Central memory CD8-positive, alpha-beta T cell (primary cell): ENCODE measurements at places on chromosomes 5 and 9.
A peak's percentile ranks its signal among the peaks of the same experiment; 100 is the strongest.

- DNase-seq = no peak
- H3K27ac ChIP-seq = no peak overlapping the region
- no peaks in the 10 kb centered on the region for H3K27me3 ChIP-seq
- H3K4me3 ChIP-seq = no peak overlapping the region
- H3K4me1 ChIP-seq = no peaks in the 10 kb centered on the region
Observed at GRCh38 chr5:99177796-99178195, 249.0 kb upstream of the CHD1 start.

- no peak overlapping the region for H3K4me3 ChIP-seq
- no peaks in the 10 kb centered on the region for H3K27me3 ChIP-seq
- no peak overlapping the region for H3K27ac ChIP-seq
- H3K4me1 ChIP-seq = no peaks in the 10 kb centered on the region
Observed at GRCh38 chr9:23492126-23493002, 333.7 kb downstream of the ELAVL2 start.

DNA sequence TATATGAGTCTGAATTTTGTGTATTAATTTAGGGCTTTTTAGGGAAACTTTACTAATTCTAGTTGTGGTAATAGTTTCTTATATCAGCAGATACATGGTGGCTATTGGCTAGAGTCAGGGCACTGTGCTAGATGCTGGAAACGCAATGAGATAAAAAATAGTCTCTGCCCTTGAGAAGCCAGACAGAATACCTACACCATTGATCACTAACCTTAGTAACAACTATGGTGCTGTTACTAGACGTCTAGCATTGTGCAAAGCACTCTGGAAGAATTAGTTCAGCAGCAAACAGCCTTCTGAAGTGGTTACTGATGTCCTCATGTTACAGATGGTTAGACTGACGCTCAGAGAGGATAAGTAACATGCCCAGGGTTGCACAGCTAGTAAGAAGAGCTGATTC is 61.8 kb downstream of the GDA start:
- no peak for DNase-seq
- H3K27me3 ChIP-seq = peaks cover 48% of the 10 kb centered on the region
- no peak overlapping the region for H3K27ac ChIP-seq
- no peaks in the 10 kb centered on the region for H3K4me1 ChIP-seq

DNA sequence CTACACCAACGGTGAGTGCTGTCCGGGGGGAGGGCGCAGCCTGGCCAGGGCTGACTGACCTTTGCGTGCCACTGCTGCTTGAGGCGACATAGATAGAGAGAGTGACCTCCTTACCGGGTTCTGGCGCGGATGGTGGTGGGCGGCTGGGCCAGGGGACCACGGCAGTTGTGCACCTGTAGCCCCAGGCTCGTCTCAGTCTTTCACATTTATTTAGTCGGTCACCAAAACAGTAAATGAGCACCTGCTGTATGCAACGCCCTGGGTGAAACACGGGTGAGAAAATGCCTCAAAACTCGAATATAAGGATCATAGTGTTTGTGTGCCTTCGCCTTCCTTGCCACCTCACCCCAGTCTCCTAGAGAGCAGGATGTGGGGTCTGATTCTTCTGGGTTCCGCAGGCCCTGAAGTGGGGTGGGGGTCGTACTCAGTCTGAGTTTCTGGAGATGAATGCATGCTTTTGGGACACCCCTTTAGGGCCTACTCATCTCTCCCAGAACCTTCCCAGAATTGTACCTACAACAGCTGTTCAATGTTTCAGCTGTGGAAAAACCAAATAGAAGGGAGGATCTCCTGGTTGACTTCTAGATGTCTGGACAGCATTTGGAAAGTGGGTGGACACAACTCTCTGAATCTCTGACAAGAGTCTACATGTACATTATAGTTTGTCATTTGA is 714 bp downstream of the SEC24A start:
- DNase-seq = no peak
- no peaks in the 10 kb centered on the region for H3K27me3 ChIP-seq
- H3K27ac ChIP-seq = peak overlapping the region; percentile 99
- peak overlapping the region; percentile 97 for H3K4me3 ChIP-seq
- H3K36me3 ChIP-seq = peaks cover 8% of the 10 kb centered on the region
- H3K4me1 ChIP-seq = peaks cover 21% of the 10 kb centered on the region

- H3K27ac ChIP-seq = no peak overlapping the region
- DNase-seq = no peak
- H3K36me3 ChIP-seq = no peaks in the 10 kb centered on the region
- H3K27me3 ChIP-seq = peaks cover 23% of the 10 kb centered on the region
Observed at GRCh38 chr5:132797651-132798050, 15.5 kb upstream of the SOWAHA start.

GRCh38 chr5:77461287-77461686 is 30.8 kb downstream of the WDR41 start:
- peaks cover 1% of the 10 kb centered on the region for H3K36me3 ChIP-seq
- H3K4me1 ChIP-seq = no peaks in the 10 kb centered on the region
- no peak overlapping the region for H3K27ac ChIP-seq
- H3K4me3 ChIP-seq = no peak overlapping the region
- DNase-seq = no peak

DNA sequence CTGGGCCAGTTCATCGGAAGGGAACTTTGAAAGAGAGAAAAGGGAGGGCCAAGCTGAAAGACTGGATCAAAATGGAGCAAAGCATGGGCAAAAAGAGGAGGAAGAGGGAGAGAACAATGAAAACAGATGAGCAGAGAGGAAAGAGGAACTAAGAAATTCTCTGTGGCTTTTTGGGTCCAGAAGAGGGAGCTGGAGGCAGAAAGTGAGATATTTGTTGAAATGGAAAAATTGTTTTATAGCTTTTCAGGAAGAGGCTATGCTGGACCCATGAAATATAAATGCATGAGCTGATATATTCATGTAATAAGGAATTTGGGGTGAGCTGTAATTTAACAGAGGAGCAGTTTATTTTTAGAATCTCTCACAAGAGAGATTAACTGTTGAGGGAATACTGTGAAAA is 457.3 kb downstream of the DMAC1 start:
- H3K27ac ChIP-seq = no peak overlapping the region
- H3K27me3 ChIP-seq = peaks cover 17% of the 10 kb centered on the region
- no peak overlapping the region for H3K4me3 ChIP-seq
- no peaks in the 10 kb centered on the region for H3K4me1 ChIP-seq
- no peaks in the 10 kb centered on the region for H3K36me3 ChIP-seq

- H3K4me1 ChIP-seq = no peaks in the 10 kb centered on the region
- DNase-seq = no peak
- no peak overlapping the region for H3K27ac ChIP-seq
- peaks cover 27% of the 10 kb centered on the region for H3K27me3 ChIP-seq
- H3K36me3 ChIP-seq = no peaks in the 10 kb centered on the region
- no peak overlapping the region for H3K4me3 ChIP-seq
Observed at GRCh38 chr5:174877987-174878386, 153.6 kb downstream of the MSX2 start.

DNA sequence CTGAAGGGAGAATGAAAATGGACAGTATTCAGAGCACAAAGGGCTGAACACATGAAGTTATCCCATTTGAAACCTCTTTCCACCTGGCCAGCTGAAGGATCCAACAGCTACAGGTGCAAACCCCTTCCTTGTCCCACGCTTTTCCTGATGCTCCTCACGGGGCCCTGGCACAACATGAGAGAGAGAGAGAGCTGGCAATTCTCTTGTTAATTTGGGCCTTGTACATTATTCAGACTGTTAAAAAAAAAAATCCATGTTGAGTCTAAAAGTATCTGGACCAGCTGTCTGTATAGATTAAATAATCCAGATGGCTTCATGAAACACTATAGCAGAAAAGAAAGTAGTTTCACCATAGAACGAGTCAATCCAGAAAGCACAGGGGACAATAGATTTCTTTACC is 74.1 kb downstream of the HMHB1 start:
- DNase-seq = no peak
- no peak overlapping the region for H3K27ac ChIP-seq
- H3K27me3 ChIP-seq = peaks cover 44% of the 10 kb centered on the region
- no peak overlapping the region for H3K4me3 ChIP-seq

- no peaks in the 10 kb centered on the region for H3K4me1 ChIP-seq
- no peaks in the 10 kb centered on the region for H3K36me3 ChIP-seq
- H3K4me3 ChIP-seq = no peak overlapping the region
Observed at GRCh38 chr9:137366445-137366810, 56.5 kb downstream of the EXD3 start.

DNA sequence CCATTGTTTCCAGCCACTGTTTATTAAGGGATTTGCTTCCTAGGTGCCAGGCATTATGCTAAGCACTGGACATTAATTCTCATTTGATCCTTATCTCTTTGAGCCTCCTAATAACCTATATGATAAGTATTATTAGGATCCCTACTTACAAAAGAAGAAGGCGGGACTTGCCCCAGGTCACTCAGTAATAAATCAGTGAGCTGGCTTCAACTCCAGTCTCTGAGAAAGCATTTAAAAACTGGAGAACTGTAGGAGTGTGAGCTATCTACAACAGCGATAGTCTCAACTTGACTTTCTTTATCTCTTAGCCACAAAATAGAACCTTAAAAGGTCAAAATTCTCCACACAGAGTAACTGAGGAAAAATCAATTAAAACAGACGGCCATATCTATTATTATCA is 155.0 kb downstream of the GNAQ start:
- no peak for DNase-seq
- peaks cover 6% of the 10 kb centered on the region for H3K4me1 ChIP-seq
- H3K27me3 ChIP-seq = peaks cover 18% of the 10 kb centered on the region
- H3K4me3 ChIP-seq = no peak overlapping the region
- H3K27ac ChIP-seq = no peak overlapping the region
- no peaks in the 10 kb centered on the region for H3K36me3 ChIP-seq

GRCh38 chr9:7342736-7343135 is 456.8 kb downstream of the DMAC1 start:
- no peaks in the 10 kb centered on the region for H3K36me3 ChIP-seq
- H3K4me1 ChIP-seq = no peaks in the 10 kb centered on the region
- DNase-seq = no peak

- H3K27me3 ChIP-seq = no peaks in the 10 kb centered on the region
- DNase-seq = no peak
- peak overlapping the region; percentile 91 for H3K27ac ChIP-seq
- peaks cover 7% of the 10 kb centered on the region for H3K36me3 ChIP-seq
- H3K4me3 ChIP-seq = peak overlapping the region; percentile 82
Observed at GRCh38 chr9:114611516-114612271, 603 bp downstream of the TMEM268 start.

GRCh38 chr5:94754824-94755223 is 136.4 kb downstream of the SLF1 start:
- no peaks in the 10 kb centered on the region for H3K36me3 ChIP-seq
- no peaks in the 10 kb centered on the region for H3K4me1 ChIP-seq
- H3K27ac ChIP-seq = no peak overlapping the region
- H3K27me3 ChIP-seq = no peaks in the 10 kb centered on the region

GRCh38 chr9:81716409-81716808 is 27.1 kb upstream of the TLE1 start:
- H3K36me3 ChIP-seq = no peaks in the 10 kb centered on the region
- no peaks in the 10 kb centered on the region for H3K27me3 ChIP-seq
- H3K27ac ChIP-seq = no peak overlapping the region
- no peaks in the 10 kb centered on the region for H3K4me1 ChIP-seq
- no peak for DNase-seq

- no peak overlapping the region for H3K4me3 ChIP-seq
- no peaks in the 10 kb centered on the region for H3K36me3 ChIP-seq
Observed at GRCh38 chr9:129184596-129185122, 6.6 kb upstream of the IER5L start.

DNA sequence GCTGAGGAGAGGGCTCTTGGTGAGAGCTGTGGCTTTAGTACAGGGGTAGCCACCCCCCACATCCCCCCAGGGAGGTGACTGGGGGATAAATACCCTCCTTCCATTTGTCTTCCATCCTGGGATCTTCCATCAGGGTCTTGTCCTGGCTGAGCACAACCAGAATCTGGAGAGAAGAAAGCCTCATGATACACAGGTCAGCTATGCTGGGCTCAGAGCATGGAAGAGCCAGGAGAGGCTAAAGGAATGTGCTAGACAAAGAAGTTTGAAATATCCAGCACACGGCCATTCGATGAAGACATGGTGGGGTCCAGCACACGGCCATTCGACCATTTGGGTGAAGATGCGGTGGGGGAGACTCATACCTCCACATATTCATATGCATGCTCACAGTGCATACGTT is 30.0 kb downstream of the ROPN1L start:
- no peaks in the 10 kb centered on the region for H3K4me1 ChIP-seq
- no peak overlapping the region for H3K27ac ChIP-seq
- H3K4me3 ChIP-seq = no peak overlapping the region
- DNase-seq = no peak
- peaks cover 10% of the 10 kb centered on the region for H3K27me3 ChIP-seq

GRCh38 chr5:123359454-123360200 is 63.6 kb downstream of the CEP120 start:
- H3K4me3 ChIP-seq = no peak overlapping the region
- no peaks in the 10 kb centered on the region for H3K4me1 ChIP-seq
- no peak for DNase-seq
- H3K27ac ChIP-seq = no peak overlapping the region
- no peaks in the 10 kb centered on the region for H3K27me3 ChIP-seq
- peaks cover 31% of the 10 kb centered on the region for H3K36me3 ChIP-seq

GRCh38 chr5:133327946-133328401 is 276.2 kb downstream of the HSPA4 start:
- no peak overlapping the region for H3K27ac ChIP-seq
- no peak for DNase-seq
- no peaks in the 10 kb centered on the region for H3K36me3 ChIP-seq
- peaks cover 14% of the 10 kb centered on the region for H3K27me3 ChIP-seq

GRCh38 chr9:109118808-109119438 is 824 bp downstream of the TMEM245 start:
- no peak for DNase-seq
- no peaks in the 10 kb centered on the region for H3K27me3 ChIP-seq
- H3K36me3 ChIP-seq = peaks cover 15% of the 10 kb centered on the region

DNA sequence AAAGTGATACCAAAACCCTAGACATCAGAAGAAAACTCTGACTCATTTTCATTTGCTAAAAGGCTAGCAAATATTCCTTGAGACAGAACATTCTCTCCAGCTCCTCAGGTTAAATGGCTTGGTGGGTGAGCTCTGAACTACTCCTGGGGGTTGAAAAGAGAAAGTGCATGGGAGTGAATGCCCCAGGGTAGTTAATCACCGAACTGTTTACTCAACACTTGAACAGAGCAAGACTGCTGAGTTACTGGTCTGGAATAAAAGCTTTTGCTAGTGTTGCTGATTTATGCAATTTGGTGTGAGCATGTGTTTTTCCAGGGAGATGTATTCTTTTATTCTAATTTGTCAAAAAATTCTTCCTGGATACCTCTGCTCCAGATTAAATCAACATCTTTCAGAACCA is 88.3 kb upstream of the PRDM9 start:
- no peak overlapping the region for H3K27ac ChIP-seq
- no peak overlapping the region for H3K4me3 ChIP-seq
- no peaks in the 10 kb centered on the region for H3K4me1 ChIP-seq
- H3K27me3 ChIP-seq = no peaks in the 10 kb centered on the region

- H3K36me3 ChIP-seq = peaks cover 3% of the 10 kb centered on the region
- no peak overlapping the region for H3K4me3 ChIP-seq
- H3K27ac ChIP-seq = no peak overlapping the region
- H3K4me1 ChIP-seq = peaks cover 35% of the 10 kb centered on the region
Observed at GRCh38 chr5:147751156-147751830, 31.2 kb downstream of the JAKMIP2 start.

DNA sequence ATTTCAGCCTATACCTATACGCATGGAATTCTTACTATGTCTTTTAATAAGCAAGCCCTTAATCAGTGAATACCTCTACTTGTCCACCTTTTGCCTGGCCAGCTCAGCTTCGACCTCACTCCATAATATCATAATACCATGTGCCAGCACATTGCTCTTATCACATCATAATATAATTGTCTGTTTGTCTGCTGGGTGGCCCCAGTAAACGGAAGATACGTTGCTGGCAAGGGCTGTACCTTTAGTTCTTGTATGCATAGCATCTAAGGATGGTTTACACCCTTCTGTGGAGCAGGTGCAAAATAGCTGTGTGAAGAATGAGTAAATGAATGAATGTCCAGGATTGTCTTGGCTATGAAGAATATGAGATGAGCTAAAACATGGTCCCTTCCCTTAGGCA is 29.9 kb downstream of the SV2C start:
- no peak for DNase-seq
- no peak overlapping the region for H3K4me3 ChIP-seq
- H3K4me1 ChIP-seq = no peaks in the 10 kb centered on the region
- H3K27ac ChIP-seq = no peak overlapping the region
- H3K36me3 ChIP-seq = no peaks in the 10 kb centered on the region
- peaks cover 47% of the 10 kb centered on the region for H3K27me3 ChIP-seq
